ENCODE measurements at places on chromosomes 5 and 9.
A peak's percentile ranks its signal among the peaks of the same experiment; 100 is the strongest.

DNA sequence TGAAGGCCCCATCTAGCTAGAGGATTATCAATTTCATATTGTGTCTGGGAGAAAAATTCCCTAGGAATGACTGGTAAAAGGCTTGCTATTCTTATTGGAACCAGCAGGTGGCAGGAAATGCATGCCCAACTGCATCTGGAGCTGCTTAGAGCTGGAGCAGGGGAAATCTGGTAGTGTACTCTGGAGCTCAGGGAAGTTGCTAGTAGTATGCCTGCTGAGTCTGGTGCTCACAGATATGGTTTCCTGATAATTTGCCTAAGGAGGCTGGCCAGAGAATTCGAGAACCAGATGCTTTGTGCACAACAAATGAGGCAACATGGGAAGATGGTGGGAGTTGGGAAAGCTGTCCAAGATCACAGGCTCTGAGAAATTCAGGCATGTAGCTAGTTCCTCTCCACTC is 53.7 kb downstream of the G3BP1 start:
- no peak for DNase-seq

DNA sequence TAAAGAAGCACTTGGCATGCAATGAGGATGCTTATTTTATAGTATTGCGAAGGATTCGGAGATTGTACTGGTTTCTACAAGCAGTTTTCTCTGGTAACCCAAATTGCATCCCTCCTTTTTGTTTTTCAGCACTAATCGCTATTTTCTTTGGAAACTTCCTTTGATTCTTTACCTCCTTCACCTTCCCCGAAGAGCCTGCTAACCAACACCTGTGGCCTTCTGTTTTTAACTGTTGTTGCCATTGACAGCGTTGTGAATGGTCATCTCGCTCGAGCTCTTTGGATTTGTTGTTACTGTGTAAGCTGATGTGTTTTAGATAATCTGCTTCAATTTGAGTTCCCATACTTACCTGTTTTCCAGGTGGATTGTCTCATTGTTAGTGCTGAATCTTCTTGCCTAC is 1.1 kb downstream of the CNOT6 start:
- DNase-seq = no peak

DNA sequence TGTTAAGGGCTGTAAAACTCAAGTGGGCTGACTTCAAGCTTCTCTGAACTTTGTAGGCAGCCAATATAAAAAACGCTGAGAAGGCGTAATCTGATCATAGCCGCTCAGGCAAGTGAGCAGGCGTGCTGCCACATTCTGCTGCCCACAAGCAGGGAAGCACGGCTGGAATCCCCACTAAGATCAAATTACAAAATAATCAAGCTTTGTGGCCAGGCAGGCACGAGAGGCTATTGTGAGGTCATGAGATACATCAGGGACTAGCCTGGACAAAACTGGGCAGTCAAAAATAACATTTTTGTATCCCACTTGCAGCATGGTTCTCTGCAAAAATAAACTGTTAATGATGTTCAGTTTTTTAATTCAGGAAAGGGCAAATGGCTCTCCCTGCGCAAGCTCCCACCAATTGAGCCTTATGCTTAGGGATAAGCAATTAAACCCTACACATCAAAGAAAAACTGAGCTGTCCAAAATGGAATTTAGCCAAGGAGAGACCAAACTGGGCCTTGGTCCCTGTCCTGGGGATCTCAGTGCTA is 64.0 kb downstream of the POU5F2 start:
- no peak for DNase-seq

DNA sequence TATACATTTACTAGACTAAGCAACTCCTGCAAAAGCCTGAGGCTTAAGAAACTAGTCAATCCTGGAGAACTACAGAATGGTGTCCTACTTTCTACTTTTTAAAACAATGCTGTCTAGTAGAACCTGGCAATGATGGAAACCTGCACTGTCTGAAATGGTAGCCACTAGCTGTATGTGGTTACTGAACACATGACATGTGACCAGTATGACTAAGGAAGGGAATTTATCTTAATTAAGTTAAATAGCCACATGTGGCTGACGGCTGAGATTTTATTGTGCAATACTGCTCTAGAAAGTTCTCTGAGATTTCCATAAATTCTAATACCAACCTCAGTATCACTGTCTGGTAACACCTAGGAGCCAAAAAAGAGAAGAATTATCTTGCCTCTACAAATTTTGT is 44.9 kb upstream of the RAPGEF6 start:
- DNase-seq = no peak

- no peak for DNase-seq
Observed at GRCh38 chr5:142821733-142822487, 51.7 kb downstream of the ARHGAP26 start.

- no peak for DNase-seq
Observed at GRCh38 chr5:128559300-128560297, 21.6 kb upstream of the FBN2 start.

GRCh38 chr9:75188756-75189155 is 100.4 kb downstream of the OSTF1 start:
- no peak for DNase-seq

DNA sequence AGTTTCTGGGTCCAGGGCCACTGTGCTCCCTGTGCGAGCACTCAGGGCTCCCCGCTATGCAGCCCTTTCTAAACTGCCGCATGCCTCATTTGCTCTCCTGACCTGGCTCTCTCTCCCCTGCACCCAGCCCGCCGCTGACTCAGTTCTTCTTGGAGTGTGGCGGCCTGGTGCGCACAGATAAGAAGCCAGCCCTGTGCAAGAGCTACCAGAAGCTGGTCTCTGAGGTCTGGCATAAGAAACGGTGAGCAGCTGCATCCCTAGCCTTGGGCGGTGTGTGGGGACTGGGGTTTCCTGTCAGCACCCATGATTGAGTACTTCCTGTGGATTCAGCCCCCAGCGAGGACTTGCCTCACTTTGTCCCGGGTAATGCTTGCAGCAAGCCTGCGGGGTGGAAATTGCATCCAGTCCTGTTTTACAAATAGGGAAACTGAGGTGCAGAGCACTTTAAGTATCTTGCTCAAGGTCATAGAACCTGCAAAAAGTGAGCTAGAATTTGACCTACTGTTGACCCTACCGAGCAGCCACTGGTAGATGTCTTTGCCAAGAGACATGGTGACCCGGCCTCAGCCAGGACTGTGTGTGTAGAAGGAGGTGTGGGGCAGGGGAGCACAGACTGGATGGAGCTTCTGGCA is 27.9 kb downstream of the USP20 start:
- DNase-seq = peak; percentile 57

DNA sequence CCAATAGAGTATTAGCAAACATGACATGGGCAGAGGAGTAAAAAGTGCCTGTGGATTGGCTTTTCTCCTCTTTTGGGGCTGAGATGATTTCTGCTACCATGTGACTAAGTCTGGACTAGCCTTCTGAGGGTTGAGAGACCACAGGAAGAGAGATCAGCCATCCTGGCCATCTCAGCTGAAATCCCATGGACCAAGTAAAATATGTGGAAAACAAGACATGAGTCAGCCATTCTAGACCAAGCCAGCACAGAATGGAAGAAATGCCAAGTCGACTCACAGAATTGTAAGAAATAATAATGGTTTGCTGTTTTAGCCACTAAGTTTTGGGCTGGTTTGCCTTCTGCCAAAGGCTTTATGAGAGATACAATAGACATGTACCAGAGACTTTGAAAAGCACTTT is 377.8 kb downstream of the CHSY3 start:
- DNase-seq = no peak

DNA sequence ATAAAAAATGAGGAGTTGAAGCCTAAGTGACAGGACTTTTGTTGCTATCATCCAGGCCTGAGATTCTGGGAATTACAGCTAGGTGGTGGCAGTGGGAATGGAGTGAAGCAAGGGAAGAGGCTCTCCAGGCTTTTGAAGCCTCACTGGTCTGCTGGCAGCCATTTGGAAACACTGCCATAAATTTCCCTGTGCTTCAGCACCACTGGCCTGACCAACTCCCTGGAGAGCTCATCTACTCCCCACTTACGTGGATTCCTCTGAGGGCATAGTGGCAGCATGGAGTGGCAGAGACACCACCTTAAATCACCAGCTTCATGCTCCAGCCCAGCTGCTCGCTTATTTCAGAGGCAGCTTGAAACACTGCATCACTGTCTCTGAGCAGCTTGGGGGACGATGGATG is 518.2 kb downstream of the TLR4 start:
- no peak for DNase-seq

DNA sequence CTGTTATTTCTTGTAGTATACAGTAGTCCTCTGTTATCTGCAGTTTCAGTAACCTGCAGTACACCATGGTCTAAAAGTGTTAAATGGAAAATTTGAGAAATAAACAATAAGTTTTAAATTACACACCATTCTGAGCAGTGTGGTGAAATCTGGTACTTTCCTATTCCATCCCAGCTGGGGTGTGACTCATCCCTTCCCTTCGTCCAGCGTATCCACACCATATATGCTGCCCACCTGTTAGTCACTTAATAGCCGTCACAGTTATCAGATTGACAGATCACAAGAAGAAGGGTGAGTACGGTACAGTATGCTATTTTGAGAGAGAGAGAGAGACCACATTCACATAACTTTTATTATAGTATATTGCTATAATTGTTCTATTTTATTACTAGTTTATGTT is 28.9 kb downstream of the FAM151B start:
- DNase-seq = no peak
